ENCODE measurements at places on chromosomes 12 and 14.
A peak's percentile ranks its signal among the peaks of the same experiment; 100 is the strongest.

DNA sequence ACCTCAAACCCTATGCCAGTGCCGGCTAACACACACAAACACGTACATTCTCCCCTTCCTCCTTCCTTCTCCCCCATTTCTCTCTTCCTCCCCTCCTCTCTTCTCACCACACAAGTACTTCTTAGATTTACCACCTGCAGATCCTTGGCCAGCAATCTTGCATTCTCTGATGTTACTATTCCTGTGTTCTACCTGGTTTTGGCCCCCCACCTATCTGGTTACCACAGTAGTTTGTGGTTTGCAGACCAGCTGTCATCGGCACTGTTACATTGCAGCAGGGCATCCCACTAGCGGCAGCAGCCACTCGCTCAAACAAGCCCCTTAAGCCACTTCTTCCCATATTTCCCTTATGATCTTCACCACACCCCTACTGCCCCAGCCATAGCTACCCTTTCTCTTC is 3.9 kb downstream of the ABHD4 start:
- no peak for DNase-seq
- H3K4me1 ChIP-seq: peaks cover 13% of the 10 kb centered on the region
- H3K36me3 ChIP-seq: no peaks in the 10 kb centered on the region
- H3K27me3 ChIP-seq: no peaks in the 10 kb centered on the region

GRCh38 chr12:31736472-31736871 is 7.7 kb upstream of the AMN1 start:
- H3K4me3 ChIP-seq: no peak overlapping the region
- H3K36me3 ChIP-seq: no peaks in the 10 kb centered on the region
- no peaks in the 10 kb centered on the region for H3K27me3 ChIP-seq
- H3K4me1 ChIP-seq: peaks cover 13% of the 10 kb centered on the region
- DNase-seq: no peak

DNA sequence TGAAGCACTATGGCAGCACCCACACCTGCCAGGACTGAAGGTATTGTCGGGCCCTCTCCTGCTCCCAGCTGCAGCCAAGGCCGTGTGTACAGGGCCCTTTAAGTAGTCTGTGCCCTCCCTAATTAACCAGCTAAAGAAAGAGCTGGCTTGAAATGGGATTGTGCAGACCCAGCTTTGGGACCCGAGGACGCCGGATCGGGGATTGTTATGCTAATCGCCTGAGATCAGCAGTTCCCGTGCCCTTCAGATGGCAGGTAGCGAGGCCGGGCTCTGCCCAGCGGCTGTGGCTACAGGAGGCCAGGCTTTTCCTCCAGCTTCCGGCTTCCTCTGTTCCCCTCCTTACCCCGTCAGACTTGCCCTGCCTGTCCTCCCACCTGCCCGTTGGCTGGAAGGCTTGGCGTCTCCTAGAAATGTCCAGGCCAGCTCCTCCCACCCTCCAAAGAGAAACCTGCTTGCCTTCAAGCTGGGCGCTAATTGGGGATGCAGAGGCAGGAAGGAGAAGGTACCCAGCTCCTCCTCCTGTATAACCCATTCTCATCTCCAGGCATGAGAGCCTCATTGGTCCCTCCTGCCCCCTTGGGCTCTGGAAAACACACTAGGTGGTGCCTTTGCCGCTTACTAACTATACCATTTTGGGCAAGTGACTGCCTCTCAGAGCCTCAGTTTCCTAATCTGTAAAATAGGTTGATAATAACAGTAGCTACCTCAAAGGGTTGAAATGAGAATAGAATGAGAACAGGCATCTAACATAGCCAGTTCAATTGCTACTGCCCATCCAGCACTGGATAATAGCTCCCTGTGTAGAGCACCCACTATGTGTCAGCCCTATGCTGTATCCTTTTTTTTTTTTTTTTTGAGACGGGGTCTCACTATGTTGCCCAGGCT is 25.8 kb upstream of the MSI1 start:
- no peak overlapping the region for H3K4me3 ChIP-seq
- no peaks in the 10 kb centered on the region for H3K27me3 ChIP-seq
- H3K27ac ChIP-seq: no peak overlapping the region
- no peaks in the 10 kb centered on the region for H3K4me1 ChIP-seq
- no peak for DNase-seq

- H3K36me3 ChIP-seq: no peaks in the 10 kb centered on the region
- no peak overlapping the region for H3K27ac ChIP-seq
- DNase-seq: no peak
- no peaks in the 10 kb centered on the region for H3K27me3 ChIP-seq
- H3K4me3 ChIP-seq: no peak overlapping the region
These were observed 193.6 kb downstream of the KSR2 start for GRCh38 chr12:117774941-117775775.

DNA sequence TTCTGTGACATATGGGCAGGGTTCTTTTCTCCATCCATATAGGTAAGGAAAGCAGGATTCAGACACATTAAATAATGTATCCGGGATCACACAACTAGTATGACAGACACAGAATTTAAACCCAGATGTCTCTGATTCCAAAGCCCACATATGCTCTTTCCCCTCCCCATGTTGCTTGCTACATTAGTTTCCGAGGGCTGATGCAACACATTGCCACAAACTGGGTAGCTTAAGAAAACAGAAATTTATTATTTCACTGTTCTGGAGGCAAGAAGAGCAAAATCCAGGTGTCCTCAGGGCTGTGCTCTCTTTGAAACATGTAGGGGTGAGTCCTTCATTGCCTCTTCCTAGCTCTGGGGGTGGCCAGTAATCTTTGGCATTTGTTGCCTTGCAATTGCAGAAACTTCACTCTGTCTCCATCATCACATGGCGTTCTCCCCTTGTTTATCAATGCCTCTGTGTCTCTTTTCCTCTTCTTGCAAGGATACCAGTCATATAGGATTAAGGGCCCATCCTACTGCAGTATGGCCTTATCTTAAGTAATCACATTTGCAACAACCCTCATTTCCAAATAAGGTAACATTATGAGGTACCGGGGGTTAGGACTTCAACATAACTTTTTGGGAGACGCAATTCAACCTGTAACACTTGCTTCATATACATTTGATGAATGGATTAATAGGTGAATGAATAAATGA is 83.0 kb upstream of the CCND2 start:
- no peak for DNase-seq
- no peaks in the 10 kb centered on the region for H3K36me3 ChIP-seq
- no peaks in the 10 kb centered on the region for H3K4me1 ChIP-seq
- no peak overlapping the region for H3K4me3 ChIP-seq

- H3K4me3 ChIP-seq: no peak overlapping the region
- H3K36me3 ChIP-seq: no peaks in the 10 kb centered on the region
- H3K4me1 ChIP-seq: no peaks in the 10 kb centered on the region
These were observed 41.1 kb downstream of the KICS2 start for GRCh38 chr12:64180951-64181350.

DNA sequence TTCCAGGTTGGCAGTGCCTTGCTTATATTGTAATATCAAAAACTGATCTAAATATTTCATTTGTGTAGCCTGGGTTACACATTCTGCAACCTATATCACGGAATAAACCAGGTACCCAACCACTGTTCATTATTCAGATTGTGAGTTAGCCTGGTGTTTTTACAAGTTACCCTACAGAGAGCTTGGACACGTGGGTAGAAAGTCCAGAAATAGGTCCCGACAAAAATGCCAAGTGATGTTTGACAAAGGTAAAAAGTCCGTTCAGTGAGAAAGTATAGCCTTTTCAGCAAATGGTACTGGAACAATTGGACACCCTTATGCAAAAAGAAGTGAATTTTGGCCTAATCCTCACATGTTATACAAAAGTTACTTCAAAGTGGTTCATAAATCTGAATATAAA is 17.6 kb upstream of the EVL start:
- no peak for DNase-seq
- no peaks in the 10 kb centered on the region for H3K36me3 ChIP-seq
- no peak overlapping the region for H3K4me3 ChIP-seq
- H3K27ac ChIP-seq: no peak overlapping the region

- peak overlapping the region; percentile 89 for H3K27ac ChIP-seq
- H3K4me1 ChIP-seq: peaks cover 58% of the 10 kb centered on the region
- no peaks in the 10 kb centered on the region for H3K36me3 ChIP-seq
- H3K27me3 ChIP-seq: no peaks in the 10 kb centered on the region
- no peak overlapping the region for H3K4me3 ChIP-seq
- no peak for DNase-seq
These were observed 73.9 kb downstream of the IRF2BPL start for GRCh38 chr14:76954394-76955190.

DNA sequence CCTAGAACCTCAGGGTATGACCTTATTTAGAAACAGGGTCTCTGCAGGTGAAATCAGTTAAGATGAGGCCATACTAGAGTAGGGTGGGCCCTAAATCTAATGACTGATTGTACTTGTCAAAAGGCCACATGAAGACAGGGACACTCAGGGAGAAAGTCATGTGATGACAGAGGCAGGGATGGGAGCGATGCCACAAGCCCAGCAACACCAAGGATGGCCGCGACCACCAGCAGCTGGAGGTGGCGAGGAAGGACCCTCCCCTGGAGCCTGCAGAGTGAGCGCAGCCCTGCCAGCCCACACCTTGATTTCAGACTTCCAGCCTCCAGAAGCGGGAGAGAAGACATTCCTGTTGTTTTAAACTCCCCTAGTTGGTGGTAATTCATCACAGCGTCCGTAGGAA is 199.9 kb downstream of the PHETA1 start:
- H3K36me3 ChIP-seq: no peaks in the 10 kb centered on the region
- no peak overlapping the region for H3K4me3 ChIP-seq
- DNase-seq: no peak

- H3K4me1 ChIP-seq: peaks cover 9% of the 10 kb centered on the region
- no peak overlapping the region for H3K4me3 ChIP-seq
- H3K36me3 ChIP-seq: no peaks in the 10 kb centered on the region
- H3K27me3 ChIP-seq: no peaks in the 10 kb centered on the region
- DNase-seq: no peak
These were observed 85.4 kb downstream of the ZFP36L1 start for GRCh38 chr14:68707482-68707881.

DNA sequence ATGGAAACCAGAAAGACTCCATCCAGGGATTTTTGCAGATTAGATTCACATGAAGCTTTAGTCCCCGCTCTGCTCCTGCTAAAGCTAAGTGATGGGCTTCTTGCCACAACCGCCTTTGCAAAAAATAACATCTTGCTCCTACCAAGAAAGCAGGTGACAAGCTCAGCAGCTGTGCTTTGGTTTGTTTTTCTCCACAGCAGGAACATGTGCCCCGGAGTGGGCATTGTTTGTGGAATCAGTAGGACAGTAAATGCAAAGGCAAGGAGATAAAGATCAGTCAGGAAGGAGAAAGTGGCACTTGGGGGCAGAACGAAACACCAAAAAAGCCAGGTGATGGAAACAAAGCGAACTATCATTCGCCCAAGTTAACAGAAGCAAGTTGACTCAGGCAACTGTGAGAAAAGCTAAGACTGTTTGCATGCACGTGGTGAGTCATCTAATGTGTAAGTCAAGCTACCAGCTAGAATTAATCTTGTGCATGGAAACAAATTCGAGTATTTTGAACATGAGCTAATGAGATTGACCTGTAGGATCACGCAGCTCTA is 165.5 kb upstream of the PLXNC1 start:
- no peak overlapping the region for H3K4me3 ChIP-seq
- H3K4me1 ChIP-seq: no peaks in the 10 kb centered on the region
- H3K27me3 ChIP-seq: no peaks in the 10 kb centered on the region
- H3K36me3 ChIP-seq: no peaks in the 10 kb centered on the region

- H3K27me3 ChIP-seq: no peaks in the 10 kb centered on the region
- no peak overlapping the region for H3K27ac ChIP-seq
- H3K4me1 ChIP-seq: peaks cover 19% of the 10 kb centered on the region
These were observed 67.5 kb downstream of the CHST11 start for GRCh38 chr12:104524034-104524832.

- H3K4me1 ChIP-seq: no peaks in the 10 kb centered on the region
- DNase-seq: no peak
- H3K4me3 ChIP-seq: no peak overlapping the region
These were observed 43.9 kb downstream of the FOXA1 start for GRCh38 chr14:37551119-37551518.

- no peak overlapping the region for H3K27ac ChIP-seq
- H3K36me3 ChIP-seq: no peaks in the 10 kb centered on the region
- DNase-seq: no peak
- no peaks in the 10 kb centered on the region for H3K27me3 ChIP-seq
These were observed 14.5 kb upstream of the PSMD9 start for GRCh38 chr12:121874071-121874470.

DNA sequence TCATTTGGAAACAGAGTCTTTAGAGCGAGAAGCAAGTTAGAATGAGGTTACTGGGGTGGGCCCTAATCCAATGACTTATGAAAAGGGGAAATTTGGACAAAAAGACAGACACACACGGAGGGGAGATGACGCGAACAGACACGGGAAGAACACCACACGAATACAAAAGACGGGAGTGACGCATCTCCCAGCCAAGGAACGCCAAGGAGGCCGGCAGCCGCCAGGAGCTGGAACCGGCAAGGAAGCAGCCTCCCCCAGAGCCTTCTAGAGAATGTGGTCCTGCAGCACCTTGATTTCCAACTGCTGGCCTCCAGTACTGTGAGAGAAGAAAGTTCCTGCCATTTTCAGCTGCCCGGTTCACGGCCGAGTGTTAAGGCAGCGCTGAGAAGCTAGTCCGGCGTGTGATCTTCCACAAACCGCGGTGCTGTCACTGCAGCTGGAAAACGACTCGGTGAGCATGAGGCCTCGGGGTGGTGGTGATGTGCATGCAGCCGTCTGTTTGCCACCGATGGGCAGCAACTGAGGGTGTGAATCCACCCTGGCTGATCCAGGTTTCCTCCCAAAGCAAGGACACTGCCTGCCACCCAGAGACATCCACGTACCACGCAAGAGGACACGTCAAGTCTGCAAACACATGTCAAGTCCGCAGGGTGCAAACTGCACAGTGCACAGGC is 124.5 kb downstream of the NCOR2 start:
- H3K36me3 ChIP-seq: no peaks in the 10 kb centered on the region
- no peak overlapping the region for H3K4me3 ChIP-seq
- no peak overlapping the region for H3K27ac ChIP-seq
- DNase-seq: no peak
- H3K27me3 ChIP-seq: no peaks in the 10 kb centered on the region

GRCh38 chr12:6884539-6884938 is 11.4 kb upstream of the SPSB2 start:
- no peak overlapping the region for H3K27ac ChIP-seq
- no peaks in the 10 kb centered on the region for H3K27me3 ChIP-seq
- H3K4me1 ChIP-seq: no peaks in the 10 kb centered on the region
- no peak overlapping the region for H3K4me3 ChIP-seq
- no peaks in the 10 kb centered on the region for H3K36me3 ChIP-seq

DNA sequence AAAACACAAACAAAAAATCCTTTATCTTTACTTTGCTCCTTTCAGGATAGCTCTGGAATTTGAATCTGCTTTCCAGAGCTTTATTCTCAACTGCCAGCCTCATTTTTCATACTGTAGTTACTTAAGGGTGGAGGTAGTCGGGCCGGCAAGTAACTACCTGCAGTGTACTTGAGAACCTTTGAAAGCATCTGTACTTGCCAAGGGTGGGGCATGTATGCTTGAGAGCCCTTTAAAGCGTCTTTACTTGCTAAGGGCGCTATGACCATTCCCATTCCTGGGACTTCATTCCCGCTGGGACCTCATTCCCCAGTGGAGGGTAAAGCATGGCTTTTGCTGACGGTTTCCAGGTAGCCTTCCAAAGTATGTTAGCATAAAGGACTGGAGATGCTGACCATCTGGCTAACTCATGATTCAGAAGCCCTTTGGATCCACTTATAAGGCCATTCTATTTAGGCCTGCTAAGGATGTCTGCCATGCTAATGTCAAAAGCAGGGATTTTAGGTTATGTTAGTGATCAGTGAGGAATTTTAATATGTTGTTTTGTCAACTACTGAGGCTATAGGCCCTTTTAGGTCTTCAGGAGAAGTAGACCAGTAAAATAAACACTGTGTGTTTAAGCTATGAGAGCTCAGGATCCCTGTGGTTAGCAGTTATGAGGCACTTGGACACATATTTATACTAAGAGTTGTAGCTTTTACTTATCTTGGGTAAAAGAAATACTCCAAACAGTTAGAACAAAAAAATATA is 74.9 kb downstream of the CRADD start:
- no peak overlapping the region for H3K4me3 ChIP-seq
- no peak overlapping the region for H3K27ac ChIP-seq
- H3K4me1 ChIP-seq: peaks cover 3% of the 10 kb centered on the region
- no peaks in the 10 kb centered on the region for H3K27me3 ChIP-seq
- H3K36me3 ChIP-seq: no peaks in the 10 kb centered on the region
